ENCODE measurements at places on chromosomes 3 and 15.

- no peak for DNase-seq
These were observed 20.0 kb downstream of the LIPC start for GRCh38 chr15:58451826-58452225.

- no peak for DNase-seq
These were observed 558.7 kb downstream of the MAGI1 start for GRCh38 chr3:65479990-65480389.

DNA sequence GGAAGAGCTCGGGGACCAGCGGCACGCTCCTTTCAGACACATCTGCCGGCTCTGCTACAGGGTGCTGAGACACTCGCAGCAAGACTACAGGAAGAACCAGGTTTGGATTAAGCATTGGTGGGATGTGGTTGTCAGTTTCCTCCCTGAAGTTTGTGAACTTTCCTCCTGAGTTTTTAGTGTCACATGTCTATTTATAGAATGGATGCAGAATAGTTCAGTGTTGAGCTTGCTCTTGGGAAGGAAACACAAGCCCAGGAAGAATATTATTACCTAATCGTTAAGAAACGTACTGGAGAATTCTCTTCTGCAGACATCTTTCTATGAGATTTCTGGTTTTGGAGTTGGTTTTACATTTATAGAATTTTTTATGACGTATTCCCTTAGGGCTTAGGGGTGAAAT, 172.0 kb downstream of the ITPR1 start:
- no peak for DNase-seq

GRCh38 chr3:59904296-59904695, 854.5 kb upstream of the CFAP20DC start:
- no peak for DNase-seq

- DNase-seq, result no peak
These were observed 45.3 kb downstream of the SLCO3A1 start for GRCh38 chr15:91898843-91899242.

- DNase-seq, result no peak
These were observed 3.3 kb upstream of the DCP1A start for GRCh38 chr3:53350652-53351051.

DNA sequence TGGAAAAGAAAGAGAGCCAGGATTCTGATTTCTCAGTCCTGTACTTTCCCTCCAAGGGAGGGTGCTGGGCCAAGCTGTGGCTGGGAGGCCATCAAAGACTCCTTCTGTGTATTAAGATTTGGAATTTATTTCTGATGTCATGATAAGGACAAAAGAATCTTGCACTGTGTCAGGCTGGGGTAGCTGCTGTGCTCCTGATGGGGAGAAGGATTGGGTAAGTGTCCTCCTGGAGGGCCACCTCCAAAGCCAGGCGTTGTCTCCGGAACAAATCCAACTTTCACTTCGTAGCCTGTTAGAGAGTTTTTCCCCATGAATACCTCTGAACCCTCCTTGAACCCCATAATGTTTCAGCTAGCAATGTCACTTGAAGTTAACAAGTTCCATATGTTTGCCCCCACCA, 29.9 kb downstream of the CLDN11 start:
- DNase-seq, result no peak

DNA sequence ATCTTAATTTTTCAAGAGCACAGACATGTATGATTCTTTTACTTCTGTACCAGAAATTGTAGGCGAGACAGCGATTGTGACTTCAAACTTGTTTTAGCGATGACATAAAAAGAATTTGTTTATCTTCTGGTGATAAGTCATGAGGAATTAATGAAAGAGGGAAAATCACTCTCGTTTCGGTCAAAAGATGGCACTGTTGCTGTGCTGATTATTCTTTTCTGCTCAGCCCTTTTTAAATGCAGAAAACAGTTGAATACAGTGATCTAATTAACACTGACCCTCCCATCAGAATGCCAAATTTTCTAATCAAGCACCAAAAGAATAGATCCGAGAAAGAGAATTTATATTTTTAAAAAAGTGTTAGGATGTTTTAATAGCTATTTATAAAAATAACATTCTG, 52.6 kb downstream of the NSUN3 start:
- DNase-seq, result no peak

- DNase-seq, result no peak
These were observed 83.0 kb downstream of the KLHL25 start for GRCh38 chr15:85711580-85712192.

DNA sequence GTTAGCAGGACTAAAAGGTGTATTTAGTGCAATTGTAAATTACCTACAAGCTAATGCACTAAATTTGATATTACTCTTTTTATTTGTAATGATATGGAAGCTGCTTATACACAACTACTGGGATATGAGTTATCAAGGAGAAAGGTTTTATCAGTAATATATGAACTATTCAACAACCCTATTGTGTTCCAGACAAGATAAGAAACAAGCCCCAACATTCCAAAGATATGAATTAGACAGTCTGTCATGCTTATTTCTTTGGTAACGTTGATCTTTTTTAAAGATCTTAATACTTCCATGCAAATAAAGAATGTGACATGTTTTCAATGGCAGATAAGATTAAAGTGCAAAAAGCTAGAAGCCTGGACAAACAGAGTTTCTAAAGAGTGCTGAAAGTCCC, 314.0 kb upstream of the THBS1 start:
- DNase-seq, result no peak

- no peak for DNase-seq
These were observed 76.0 kb upstream of the SNRK start for GRCh38 chr3:43210049-43211027.

GRCh38 chr3:76410762-76411281, 625.5 kb upstream of the ZNF717 start:
- no peak for DNase-seq
